Lung (tissue), 17 donors: ENCODE measurements at places on chromosomes 2 and 18. TPM values are rescaled to one million over a fixed set of nuclear protein-coding genes. Genes with fewer than 3 reads are reported as not detected.

- no peaks in the 10 kb centered on the region for H3K27me3 ChIP-seq
- no peak overlapping the region for H3K27ac ChIP-seq
- no peaks in the 10 kb centered on the region for H3K4me1 ChIP-seq
- no peaks in the 10 kb centered on the region for H3K36me3 ChIP-seq
- no peak for DNase-seq
Observed at GRCh38 chr2:98419977-98420725, 24.5 kb upstream of the INPP4A start.

DNA sequence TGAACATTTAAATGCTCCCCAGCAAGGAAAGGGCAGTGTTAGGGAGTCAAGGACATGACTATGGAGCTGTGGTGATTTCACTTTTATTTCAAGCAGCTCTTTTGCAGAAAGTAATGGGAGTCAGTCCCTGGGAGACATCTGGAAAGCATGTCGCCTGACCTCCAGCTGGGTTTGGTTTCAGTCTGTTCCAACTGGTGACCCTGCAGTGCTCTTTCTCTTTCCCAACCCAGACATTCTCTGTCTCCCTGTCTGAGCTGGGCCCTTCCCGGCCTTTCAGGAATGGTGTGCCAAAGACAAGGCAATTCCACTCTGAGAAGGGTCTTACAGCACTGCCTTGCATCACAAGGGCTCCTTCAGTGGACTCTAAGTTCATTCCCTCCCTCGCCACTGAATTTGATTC is 323.2 kb downstream of the OSR1 start:
- peaks cover 16% of the 10 kb centered on the region for H3K4me1 ChIP-seq
- no peak overlapping the region for H3K4me3 ChIP-seq

- peaks cover 15% of the 10 kb centered on the region for H3K36me3 ChIP-seq
- no peaks in the 10 kb centered on the region for H3K27me3 ChIP-seq
- H3K4me1 ChIP-seq, result peaks cover 2% of the 10 kb centered on the region
- DNase-seq, result no peak
- no peak overlapping the region for H3K4me3 ChIP-seq
- no peak overlapping the region for H3K27ac ChIP-seq
Observed at GRCh38 chr2:218583983-218584850, 15.6 kb downstream of the CNOT9 start.

DNA sequence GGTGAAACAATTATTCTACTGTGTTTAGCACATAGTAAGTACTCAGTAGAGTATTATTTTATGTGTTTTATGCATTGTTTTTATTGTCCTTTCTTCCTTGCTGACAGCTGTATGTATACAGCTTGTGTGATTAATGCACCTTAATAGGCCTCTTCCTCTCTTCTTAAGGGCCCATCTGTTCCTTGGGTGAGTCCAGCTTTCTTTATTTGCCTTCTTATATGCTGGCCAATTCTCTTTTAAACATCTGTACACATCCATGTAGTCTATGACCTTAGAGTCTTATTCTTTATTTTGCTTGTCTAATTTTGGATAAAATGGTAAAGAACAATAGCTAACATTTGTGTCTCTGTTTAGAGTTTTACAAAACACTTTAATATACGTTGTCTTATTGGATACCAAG is 333.7 kb upstream of the MEIS1 start:
- H3K4me3 ChIP-seq, result no peak overlapping the region
- no peak overlapping the region for H3K27ac ChIP-seq
- H3K36me3 ChIP-seq, result no peaks in the 10 kb centered on the region
- no peaks in the 10 kb centered on the region for H3K4me1 ChIP-seq
- no peaks in the 10 kb centered on the region for H3K27me3 ChIP-seq

ECEL1 gene
- 0.09 TPM for total RNA-seq

IL18RAP gene
- total RNA-seq, result 1.00 TPM

GRCh38 chr18:74497778-74498177 is 1.6 kb downstream of the CNDP2 start:
- H3K4me1 ChIP-seq, result peaks cover 16% of the 10 kb centered on the region
- DNase-seq, result no peak
- H3K27me3 ChIP-seq, result no peaks in the 10 kb centered on the region
- peaks cover 12% of the 10 kb centered on the region for H3K36me3 ChIP-seq
- H3K4me3 ChIP-seq, result no peak overlapping the region

DNA sequence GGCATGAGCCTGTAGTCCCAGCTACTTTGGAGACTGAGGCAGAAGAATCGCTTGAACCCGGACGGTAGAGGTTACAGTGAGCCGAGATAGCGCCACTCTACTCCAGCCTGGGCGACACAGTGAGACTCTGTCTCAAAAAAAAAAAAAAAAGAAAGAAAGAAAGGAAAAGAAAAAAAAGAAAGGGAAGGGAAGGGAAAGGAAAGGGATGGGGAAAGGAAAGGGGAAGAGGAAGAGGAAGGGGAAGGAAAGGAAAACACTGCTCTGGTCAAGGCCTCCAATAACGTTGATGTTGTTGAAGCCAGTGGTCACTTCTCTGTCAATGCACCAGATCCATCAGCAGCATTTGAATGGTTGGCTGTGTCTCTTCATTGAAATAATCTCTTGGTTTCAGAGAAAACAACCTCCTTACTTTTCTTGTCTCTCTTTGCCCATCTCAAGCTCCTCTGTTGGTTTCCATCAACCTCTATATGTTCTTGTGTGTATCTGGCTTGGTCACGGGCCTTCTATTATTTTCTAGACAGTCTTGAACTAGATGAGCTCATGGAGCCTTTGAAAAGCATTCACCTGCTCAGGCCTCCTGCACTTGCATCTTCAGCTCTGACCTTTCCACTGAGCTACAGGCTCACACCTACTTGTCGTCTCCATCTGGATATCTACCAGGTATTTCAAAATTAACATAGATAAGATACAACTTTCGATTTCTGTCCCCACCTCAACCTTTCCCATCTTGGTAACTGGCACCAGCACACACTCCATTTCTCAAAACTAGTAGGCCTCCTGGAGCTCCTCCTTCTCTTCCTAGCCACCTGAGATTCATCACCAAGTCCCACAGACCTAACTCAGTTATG is 69.4 kb upstream of the LAPTM4A start:
- no peaks in the 10 kb centered on the region for H3K36me3 ChIP-seq
- DNase-seq, result no peak
- H3K4me3 ChIP-seq, result no peak overlapping the region
- H3K27ac ChIP-seq, result no peak overlapping the region

- H3K36me3 ChIP-seq, result no peaks in the 10 kb centered on the region
- H3K4me3 ChIP-seq, result no peak overlapping the region
- no peak for DNase-seq
- no peak overlapping the region for H3K27ac ChIP-seq
Observed at GRCh38 chr18:5534845-5535244, 9.0 kb downstream of the EPB41L3 start.

TRIM43 gene
- total RNA-seq, result not detected

GRCh38 chr2:28414583-28414982 is 21.9 kb downstream of the FOSL2 start:
- no peaks in the 10 kb centered on the region for H3K27me3 ChIP-seq
- peaks cover 26% of the 10 kb centered on the region for H3K36me3 ChIP-seq
- peak; percentile 51 for DNase-seq
- no peaks in the 10 kb centered on the region for H3K4me1 ChIP-seq
- H3K27ac ChIP-seq, result no peak overlapping the region
- H3K4me3 ChIP-seq, result no peak overlapping the region

- H3K27ac ChIP-seq, result no peak overlapping the region
- H3K4me3 ChIP-seq, result no peak overlapping the region
- peak; percentile 25 for DNase-seq
- no peaks in the 10 kb centered on the region for H3K4me1 ChIP-seq
- H3K27me3 ChIP-seq, result no peaks in the 10 kb centered on the region
Observed at GRCh38 chr2:3899536-3900155, 196.3 kb downstream of the DCDC2C start.

- no peaks in the 10 kb centered on the region for H3K4me1 ChIP-seq
- H3K27ac ChIP-seq, result no peak overlapping the region
- H3K27me3 ChIP-seq, result no peaks in the 10 kb centered on the region
- no peak for DNase-seq
Observed at GRCh38 chr18:26617151-26617554, 68.8 kb upstream of the KCTD1 start.

DNA sequence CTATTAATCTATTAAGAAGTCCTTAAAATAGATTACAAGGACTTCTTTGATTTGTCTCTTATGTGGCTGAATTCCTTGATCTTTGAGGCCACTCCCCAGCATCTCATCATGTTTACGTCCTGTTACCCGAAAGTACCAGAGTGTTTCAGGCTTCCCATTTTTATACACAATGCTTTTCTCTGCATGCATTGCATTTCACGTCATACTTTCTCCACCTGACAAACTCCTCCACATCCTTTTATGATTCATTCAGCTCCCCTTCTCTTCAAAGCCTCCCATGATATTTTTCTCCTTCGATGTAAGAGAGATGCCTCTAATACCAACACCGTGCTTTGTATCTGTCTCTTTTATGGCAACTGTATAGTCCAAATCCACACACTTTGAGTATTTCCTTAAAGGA is 379.0 kb upstream of the CRIM1 start:
- H3K27me3 ChIP-seq, result no peaks in the 10 kb centered on the region
- no peak overlapping the region for H3K4me3 ChIP-seq
- H3K27ac ChIP-seq, result no peak overlapping the region

DNA sequence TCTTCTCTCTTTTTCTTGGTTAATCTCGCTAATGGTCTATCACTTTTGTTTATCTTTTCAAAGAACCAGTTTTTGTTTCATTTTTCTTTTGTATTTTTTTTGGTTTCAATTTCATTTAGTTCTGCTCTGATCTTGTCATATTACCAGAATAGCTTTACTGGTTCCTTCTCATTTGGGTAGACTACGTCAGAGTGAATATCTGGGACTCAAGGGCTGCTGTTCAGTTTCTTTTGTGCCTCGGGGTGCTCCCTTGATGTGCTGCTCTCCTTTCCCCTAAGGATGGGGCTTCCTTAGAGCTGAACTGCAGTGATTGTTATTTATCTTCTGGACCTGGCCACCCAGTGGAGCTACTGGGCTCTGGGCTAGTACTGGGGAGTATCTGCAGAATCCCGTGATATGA is 29.4 kb upstream of the IL1RN start:
- H3K4me3 ChIP-seq, result no peak overlapping the region
- no peaks in the 10 kb centered on the region for H3K4me1 ChIP-seq
- DNase-seq, result no peak
- H3K27ac ChIP-seq, result no peak overlapping the region
- H3K36me3 ChIP-seq, result no peaks in the 10 kb centered on the region

DNAJC10 gene
- 131 TPM for total RNA-seq

GRCh38 chr2:159066541-159067156 is 98.2 kb downstream of the TANC1 start:
- peaks cover 4% of the 10 kb centered on the region for H3K4me1 ChIP-seq
- H3K4me3 ChIP-seq, result no peak overlapping the region
- H3K27me3 ChIP-seq, result no peaks in the 10 kb centered on the region
- H3K36me3 ChIP-seq, result no peaks in the 10 kb centered on the region
- DNase-seq, result no peak

GRCh38 chr18:3061581-3062312 is 48.8 kb upstream of the LPIN2 start:
- H3K36me3 ChIP-seq, result no peaks in the 10 kb centered on the region
- H3K4me1 ChIP-seq, result peaks cover 8% of the 10 kb centered on the region
- H3K27me3 ChIP-seq, result no peaks in the 10 kb centered on the region

LYG2 gene
- not detected for total RNA-seq

DNA sequence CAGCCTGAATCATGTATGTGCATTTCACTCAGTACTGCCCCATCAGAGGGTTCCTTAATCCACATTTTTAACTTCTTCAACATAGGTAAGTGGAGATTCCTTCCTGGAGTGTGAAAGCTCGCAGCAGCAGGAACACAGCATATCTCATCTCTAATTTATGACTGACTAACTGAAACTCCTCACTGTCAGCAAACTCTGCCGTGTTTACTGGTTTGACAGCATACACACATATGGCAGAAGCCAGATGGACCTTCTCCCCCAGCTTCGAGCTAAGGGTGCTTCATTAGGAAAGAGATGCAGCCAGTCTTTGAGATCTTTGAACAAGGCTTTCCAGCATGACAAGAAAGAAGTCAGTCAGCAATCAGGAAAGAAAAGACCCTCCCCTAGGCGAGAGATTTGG is 200.3 kb upstream of the ACVR2A start:
- H3K27ac ChIP-seq, result no peak overlapping the region
- peaks cover 6% of the 10 kb centered on the region for H3K4me1 ChIP-seq
- no peak overlapping the region for H3K4me3 ChIP-seq
- H3K36me3 ChIP-seq, result no peaks in the 10 kb centered on the region
- H3K27me3 ChIP-seq, result peaks cover 3% of the 10 kb centered on the region

UGT1A9 gene
- total RNA-seq, result not detected

NYAP2 gene
- 1.6 TPM for total RNA-seq

GRCh38 chr2:223041527-223042109 is 10.4 kb upstream of the KCNE4 start:
- no peaks in the 10 kb centered on the region for H3K27me3 ChIP-seq
- H3K36me3 ChIP-seq, result no peaks in the 10 kb centered on the region
- peak; percentile 49 for DNase-seq
- H3K27ac ChIP-seq, result no peak overlapping the region
- H3K4me3 ChIP-seq, result no peak overlapping the region

CYTIP gene
- total RNA-seq, result 21.4 TPM

- no peaks in the 10 kb centered on the region for H3K4me1 ChIP-seq
- no peak for DNase-seq
- H3K36me3 ChIP-seq, result peaks cover 1% of the 10 kb centered on the region
- no peak overlapping the region for H3K4me3 ChIP-seq
Observed at GRCh38 chr2:235789552-235789951, 295.7 kb downstream of the AGAP1 start.

GRCh38 chr2:233223059-233223894 is 28.2 kb upstream of the ATG16L1 start:
- H3K27ac ChIP-seq, result no peak overlapping the region
- no peak for DNase-seq
- no peak overlapping the region for H3K4me3 ChIP-seq
- no peaks in the 10 kb centered on the region for H3K36me3 ChIP-seq
- H3K4me1 ChIP-seq, result peaks cover 7% of the 10 kb centered on the region

DNA sequence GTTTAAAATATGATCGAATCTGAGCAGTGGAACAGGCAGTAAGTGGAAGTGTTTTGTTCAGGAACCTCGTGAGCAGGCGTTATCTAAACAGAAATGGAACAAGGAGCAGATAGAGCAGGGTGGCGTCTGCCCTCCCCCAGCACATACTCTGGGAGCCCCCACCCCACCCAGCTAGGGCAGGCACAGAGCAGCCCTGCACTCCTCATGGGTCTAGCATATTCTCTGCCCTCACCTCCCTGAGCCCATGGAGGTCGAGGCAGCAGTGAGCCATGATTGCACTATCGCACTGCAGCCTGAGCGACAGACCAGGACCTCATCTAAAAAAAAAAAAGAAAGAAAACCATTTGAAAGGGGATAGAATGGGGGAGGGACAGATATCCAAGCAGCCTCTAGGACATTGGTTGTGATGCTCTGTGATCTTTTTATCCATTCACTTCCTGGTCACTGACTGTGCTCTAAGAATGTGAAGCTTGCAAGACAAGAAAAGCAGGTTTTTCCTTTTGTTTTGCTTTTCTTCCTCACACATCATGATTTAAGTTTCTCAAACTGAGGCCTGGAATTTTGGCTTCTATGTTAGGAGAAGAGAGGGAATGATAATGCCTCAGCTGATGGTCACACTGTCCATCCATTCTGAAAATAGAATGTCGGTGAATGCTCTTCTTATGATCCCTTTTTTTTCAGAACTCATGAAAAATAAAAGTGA is 3.1 kb downstream of the MLPH start:
- no peak overlapping the region for H3K4me3 ChIP-seq
- peak; percentile 54 for DNase-seq
- no peaks in the 10 kb centered on the region for H3K36me3 ChIP-seq
- H3K4me1 ChIP-seq, result no peaks in the 10 kb centered on the region
